ENCODE measurements at places on chromosomes 3 and 15. TPM values are rescaled to one million over a fixed set of nuclear protein-coding genes. Genes with fewer than 3 reads are reported as not detected.

- H3K27ac ChIP-seq: peak overlapping the region; percentile 96
- no peaks in the 10 kb centered on the region for H3K36me3 ChIP-seq
- H3K27me3 ChIP-seq: no peaks in the 10 kb centered on the region
- no peak for DNase-seq
- peaks cover 92% of the 10 kb centered on the region for H3K4me1 ChIP-seq
These were observed 15.0 kb downstream of the MBNL1 start for GRCh38 chr3:152283492-152284381.

The GOLGA8N gene
- 1.1 TPM for total RNA-seq

- no peaks in the 10 kb centered on the region for H3K36me3 ChIP-seq
- H3K27ac ChIP-seq: no peak overlapping the region
- no peak for DNase-seq
- no peak overlapping the region for H3K4me3 ChIP-seq
- H3K27me3 ChIP-seq: no peaks in the 10 kb centered on the region
These were observed 48.7 kb downstream of the PRKAR2A start for GRCh38 chr3:48798998-48799397.

DNA sequence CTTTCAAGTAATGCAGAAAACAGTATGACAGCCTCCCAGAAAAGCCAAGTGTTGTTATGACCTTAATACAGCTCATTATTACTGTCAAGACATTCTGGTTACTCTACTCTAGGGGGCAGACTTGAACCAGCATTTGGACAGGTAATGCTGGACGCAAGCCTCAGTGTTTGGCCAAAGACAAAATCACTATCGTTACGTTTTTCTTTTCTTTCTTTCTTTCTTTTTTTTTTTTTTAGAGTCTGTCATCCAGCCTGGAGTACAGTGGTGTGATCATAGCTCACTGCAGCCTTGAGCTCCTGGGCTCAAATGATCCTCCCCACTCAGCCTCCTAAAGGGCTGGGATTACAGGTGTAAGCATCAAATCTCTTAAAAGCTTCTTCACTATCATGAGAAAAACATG is 29.4 kb upstream of the TMEM45A start:
- no peak overlapping the region for H3K4me3 ChIP-seq
- no peaks in the 10 kb centered on the region for H3K4me1 ChIP-seq
- H3K27ac ChIP-seq: no peak overlapping the region
- no peaks in the 10 kb centered on the region for H3K36me3 ChIP-seq
- no peaks in the 10 kb centered on the region for H3K27me3 ChIP-seq
- DNase-seq: no peak

DNA sequence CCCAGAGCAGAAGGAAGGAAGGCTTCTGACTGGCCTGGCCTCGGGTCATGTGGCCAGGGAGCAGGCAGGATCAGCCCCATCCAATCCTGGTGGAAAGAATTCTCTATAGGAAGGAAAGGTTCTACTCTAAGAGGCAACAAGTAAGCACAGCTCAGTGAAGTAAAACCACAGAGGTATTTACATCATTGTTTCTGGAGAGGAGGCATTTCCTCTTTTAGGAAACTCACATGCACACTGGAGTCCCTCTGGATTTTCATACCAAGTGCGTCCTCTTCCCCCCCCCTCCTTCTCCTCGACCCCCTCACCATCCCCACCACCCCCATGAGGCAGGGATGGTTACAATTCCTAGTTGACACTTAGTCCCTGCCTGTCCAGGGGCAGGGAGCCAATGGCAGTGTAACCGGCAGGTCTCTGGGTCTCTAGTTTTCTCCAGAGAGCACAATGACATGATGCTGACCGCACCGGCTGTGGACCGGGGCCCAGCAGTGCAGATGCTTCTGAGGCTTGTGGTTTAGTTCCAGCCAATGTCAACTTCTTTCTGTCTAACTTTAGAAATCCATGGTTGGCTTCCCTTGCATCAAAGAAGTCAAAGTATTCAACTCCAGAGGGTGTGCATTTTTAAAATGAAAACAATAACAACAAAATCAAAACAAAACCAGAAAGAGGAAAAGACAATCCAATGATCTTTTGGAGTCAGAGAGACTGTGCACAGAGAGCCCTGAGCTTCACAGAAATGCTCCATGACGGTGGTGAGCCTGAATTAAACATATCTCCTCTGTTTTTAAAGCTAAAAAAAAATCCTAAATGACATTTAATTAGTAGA is 230.3 kb upstream of the TLE3 start:
- H3K4me1 ChIP-seq: peaks cover 8% of the 10 kb centered on the region
- H3K27ac ChIP-seq: no peak overlapping the region
- H3K4me3 ChIP-seq: no peak overlapping the region
- H3K27me3 ChIP-seq: no peaks in the 10 kb centered on the region
- no peaks in the 10 kb centered on the region for H3K36me3 ChIP-seq

DNA sequence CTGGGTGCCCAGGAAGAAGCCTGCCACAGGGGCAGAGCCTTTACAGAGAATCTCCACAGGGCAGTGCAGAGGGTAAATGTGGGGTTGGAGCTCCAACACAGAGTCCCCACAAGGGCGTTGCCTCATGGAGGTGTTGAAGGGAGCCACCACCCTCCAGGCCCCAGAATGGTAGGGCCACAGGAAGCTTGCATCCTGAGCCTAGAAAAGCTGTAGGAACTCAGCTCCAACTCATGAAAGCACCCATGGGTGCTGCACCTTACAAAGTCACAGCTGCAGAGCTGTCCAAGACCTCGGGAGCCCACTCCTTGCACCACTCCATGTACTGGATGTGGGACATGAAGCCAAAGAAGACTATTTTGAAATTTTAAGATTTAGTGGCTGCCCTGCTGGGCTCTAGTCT is 73.3 kb upstream of the KCNH8 start:
- no peak overlapping the region for H3K27ac ChIP-seq
- no peaks in the 10 kb centered on the region for H3K36me3 ChIP-seq
- H3K4me1 ChIP-seq: no peaks in the 10 kb centered on the region
- no peaks in the 10 kb centered on the region for H3K27me3 ChIP-seq
- DNase-seq: no peak
- H3K4me3 ChIP-seq: no peak overlapping the region

DNA sequence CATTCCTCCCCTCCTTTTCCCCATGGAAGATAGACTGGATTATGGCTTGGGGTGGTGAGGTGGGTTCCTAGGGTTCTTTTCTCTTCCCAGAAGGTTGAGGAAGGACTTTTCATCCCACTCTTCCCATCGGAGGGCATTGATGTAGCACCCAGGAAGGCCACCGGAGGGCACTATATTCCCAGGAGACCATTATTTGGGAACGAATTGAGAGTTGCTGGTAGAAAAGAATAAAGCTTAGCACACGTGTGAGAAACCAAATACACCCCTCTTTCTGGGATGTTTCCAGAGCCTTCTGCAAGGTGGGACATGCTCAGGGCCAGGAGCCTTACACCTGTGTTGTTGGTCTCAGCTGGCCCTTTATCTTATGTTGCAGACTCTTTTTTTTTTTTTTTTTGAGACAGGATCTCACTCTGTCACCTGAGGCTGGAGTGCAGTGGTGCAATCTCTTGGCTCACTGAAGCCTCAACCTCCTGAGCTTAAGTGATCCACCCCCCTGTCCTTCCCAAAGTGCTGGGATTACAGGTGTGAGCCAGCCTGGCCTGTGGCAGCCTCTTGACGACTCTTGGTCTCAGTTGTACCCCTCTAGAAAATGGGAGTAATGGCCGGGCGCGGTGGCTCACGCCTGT is 6.3 kb upstream of the CDC25A start:
- no peaks in the 10 kb centered on the region for H3K27me3 ChIP-seq
- H3K4me1 ChIP-seq: no peaks in the 10 kb centered on the region
- DNase-seq: no peak
- no peaks in the 10 kb centered on the region for H3K36me3 ChIP-seq
- H3K4me3 ChIP-seq: no peak overlapping the region

The CCDC14 gene
- total RNA-seq: 5.8 TPM

GRCh38 chr3:138394156-138394555 is 40.3 kb upstream of the ESYT3 start:
- H3K27ac ChIP-seq: no peak overlapping the region
- no peak for DNase-seq
- H3K36me3 ChIP-seq: peaks cover 5% of the 10 kb centered on the region
- no peak overlapping the region for H3K4me3 ChIP-seq
- H3K27me3 ChIP-seq: no peaks in the 10 kb centered on the region

- peaks cover 15% of the 10 kb centered on the region for H3K27me3 ChIP-seq
- no peak overlapping the region for H3K27ac ChIP-seq
- no peaks in the 10 kb centered on the region for H3K36me3 ChIP-seq
- no peaks in the 10 kb centered on the region for H3K4me1 ChIP-seq
These were observed 152.1 kb downstream of the KLF13 start for GRCh38 chr15:31478702-31479221.

- H3K4me1 ChIP-seq: no peaks in the 10 kb centered on the region
- H3K27ac ChIP-seq: no peak overlapping the region
- H3K27me3 ChIP-seq: no peaks in the 10 kb centered on the region
- no peak overlapping the region for H3K4me3 ChIP-seq
These were observed 259.4 kb upstream of the PROK2 start for GRCh38 chr3:72044231-72044855.

- no peak overlapping the region for H3K4me3 ChIP-seq
- no peaks in the 10 kb centered on the region for H3K36me3 ChIP-seq
- no peaks in the 10 kb centered on the region for H3K27me3 ChIP-seq
- DNase-seq: no peak
These were observed 451.7 kb upstream of the ARHGEF26 start for GRCh38 chr3:153669527-153669926.

The DAZL gene
- total RNA-seq: not detected

DNA sequence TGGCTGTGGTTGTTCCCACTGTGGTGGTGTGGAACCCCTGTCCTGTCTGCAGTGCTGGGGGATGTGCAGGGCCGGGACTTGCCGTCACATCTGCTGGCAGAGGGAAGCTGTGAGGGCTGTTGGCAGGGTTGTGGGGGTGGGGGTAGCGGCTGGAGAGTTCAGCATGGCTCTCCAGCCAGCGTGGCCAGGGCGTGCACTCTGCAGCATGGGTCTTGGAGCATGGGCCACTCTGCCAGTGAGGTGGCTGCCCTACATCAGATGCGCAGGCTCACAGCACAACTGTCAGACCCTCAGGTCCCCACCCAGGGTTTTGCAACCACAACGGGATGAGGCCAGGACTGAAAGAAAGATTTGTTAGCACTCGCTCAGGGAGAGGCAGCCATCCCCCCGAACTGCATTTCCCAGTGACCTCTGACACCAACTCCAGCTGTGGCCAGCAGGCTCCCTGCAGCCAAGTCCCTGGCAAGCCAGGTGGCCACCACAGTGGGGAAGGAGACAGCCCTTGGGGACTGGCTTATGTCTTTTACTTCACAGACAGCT is 237.7 kb upstream of the LYSMD4 start:
- H3K4me1 ChIP-seq: no peaks in the 10 kb centered on the region
- H3K36me3 ChIP-seq: no peaks in the 10 kb centered on the region
- no peak overlapping the region for H3K27ac ChIP-seq
- H3K4me3 ChIP-seq: no peak overlapping the region
- no peaks in the 10 kb centered on the region for H3K27me3 ChIP-seq

- peaks cover 18% of the 10 kb centered on the region for H3K4me1 ChIP-seq
- no peak overlapping the region for H3K4me3 ChIP-seq
- peaks cover 15% of the 10 kb centered on the region for H3K27me3 ChIP-seq
- H3K27ac ChIP-seq: no peak overlapping the region
- DNase-seq: no peak
These were observed 3.3 kb downstream of the CHRD start for GRCh38 chr3:184383033-184383740.

Measured in gastrocnemius medialis (tissue), 4 donors.